ENCODE measurements at places on chromosomes 4 and X. TPM values are rescaled to one million over a fixed set of nuclear protein-coding genes. Genes with fewer than 3 reads are reported as not detected.
A peak's percentile ranks its signal among the peaks of the same experiment; 100 is the strongest.

- DNase-seq = no peak
These were observed 1515.7 kb upstream of the TENM3 start for GRCh38 chr4:180727478-180727877.

DNA sequence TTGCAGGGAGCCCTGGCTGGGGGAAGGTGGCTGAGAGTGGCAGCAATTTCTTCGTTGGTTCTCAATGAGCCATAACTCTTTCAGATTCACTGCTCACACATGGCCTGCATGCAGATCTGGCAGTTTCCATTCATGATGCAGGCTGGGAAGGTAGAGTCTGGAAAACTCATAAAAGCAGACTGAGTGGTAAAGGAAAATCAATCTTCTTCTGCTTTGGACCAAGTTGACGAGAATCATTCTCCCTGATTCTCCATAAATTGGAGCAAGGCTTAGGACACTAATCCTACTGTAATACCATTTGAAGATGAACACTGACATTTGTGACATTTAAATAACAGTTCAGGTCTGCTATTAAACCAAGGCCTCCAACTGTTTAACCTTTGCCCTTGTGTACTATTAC lies 35.3 kb upstream of the HAND2 start:
- DNase-seq = no peak

DNA sequence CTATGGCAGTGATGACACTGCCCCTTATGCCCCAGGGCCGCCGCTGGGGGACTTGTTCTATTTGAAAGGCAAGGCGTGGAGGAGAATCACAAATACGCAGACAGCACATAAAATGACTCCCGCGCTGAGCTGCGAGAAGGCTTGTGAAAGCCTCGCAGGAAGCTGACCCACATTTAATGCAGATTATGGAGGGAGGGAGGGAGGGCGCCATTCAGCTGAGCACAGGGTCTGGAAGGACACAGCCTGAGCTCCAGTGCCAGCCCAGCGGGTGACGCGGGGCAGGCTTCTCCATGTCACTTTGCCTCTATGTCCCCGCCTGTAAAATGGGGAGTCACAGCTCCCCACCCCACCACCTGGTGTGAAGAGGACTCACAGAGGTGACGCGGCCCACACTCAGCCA lies 14.3 kb downstream of the ABLIM2 start:
- DNase-seq = no peak

GRCh38 chr4:120025516-120025915 lies 41.1 kb downstream of the MAD2L1 start:
- DNase-seq = no peak

DNA sequence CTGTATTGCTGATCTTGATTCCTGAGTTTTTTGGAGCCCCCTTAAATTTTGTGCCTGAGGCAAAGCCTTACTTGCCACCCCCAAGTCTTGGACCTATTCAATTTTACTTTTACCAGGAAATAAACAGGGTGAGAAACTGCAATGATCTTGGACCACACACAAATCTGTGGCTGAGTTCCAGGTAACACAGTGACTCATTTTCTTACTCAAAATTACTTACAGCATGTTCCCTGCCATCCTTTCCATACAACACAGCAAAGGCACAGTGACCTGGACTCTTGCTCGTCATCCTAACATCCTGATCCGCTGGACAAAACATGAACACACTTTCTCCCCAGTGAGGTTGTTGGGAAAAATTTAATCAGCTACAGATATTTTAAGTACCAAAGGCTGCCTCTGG lies 60.7 kb upstream of the S100G start:
- no peak for DNase-seq

DNA sequence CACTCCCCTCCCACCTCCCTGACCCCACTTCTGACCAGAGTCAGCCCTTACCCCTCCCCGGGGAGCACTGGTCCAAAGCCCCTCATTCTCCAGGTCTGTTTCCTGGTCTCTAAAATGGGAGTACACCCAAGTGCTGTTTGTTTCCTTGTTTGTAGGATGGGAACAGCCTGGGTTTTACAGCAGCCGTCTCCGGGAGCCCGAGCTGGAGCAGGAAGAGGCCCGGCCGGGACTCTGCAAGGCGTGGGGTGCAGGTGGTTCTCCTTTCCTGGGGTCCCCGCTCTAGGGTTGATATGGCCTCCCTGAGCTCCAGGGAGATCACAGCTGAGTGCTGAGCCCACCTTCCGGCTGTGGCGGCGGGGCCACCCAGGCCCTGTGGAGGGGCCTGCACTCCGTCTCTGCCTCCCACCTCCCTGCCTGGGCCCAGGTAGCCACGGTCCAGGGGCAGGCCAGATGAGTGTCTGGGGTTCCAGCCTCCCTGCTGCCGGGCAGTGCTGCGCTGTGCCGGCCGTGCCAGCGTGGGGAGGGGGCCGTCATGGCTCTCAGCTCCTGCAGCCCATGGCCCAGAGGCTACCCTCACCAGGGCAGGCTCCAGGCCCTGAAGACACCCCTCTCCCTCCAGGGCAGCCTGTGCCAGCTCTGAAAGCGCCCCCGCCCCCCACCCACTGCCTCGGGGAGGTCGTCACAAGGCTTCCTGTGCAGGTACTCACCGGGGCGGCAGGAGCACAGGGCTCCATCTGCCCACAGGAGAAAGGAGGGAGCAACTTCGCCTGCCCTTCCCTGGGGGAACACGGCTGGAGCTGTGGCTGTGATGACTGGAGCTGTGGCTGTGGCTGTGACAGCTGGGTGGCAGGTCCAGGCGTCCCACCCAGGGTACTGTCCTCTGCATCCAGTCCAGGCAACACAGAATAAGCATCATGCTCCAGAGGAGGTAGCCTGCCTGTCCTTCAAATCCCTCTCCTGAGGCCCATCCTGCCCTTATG lies 98.8 kb downstream of the ADRA2C start:
- DNase-seq = no peak

GRCh38 chr4:4418676-4419390 lies 31.9 kb downstream of the NSG1 start:
- DNase-seq = no peak

DNA sequence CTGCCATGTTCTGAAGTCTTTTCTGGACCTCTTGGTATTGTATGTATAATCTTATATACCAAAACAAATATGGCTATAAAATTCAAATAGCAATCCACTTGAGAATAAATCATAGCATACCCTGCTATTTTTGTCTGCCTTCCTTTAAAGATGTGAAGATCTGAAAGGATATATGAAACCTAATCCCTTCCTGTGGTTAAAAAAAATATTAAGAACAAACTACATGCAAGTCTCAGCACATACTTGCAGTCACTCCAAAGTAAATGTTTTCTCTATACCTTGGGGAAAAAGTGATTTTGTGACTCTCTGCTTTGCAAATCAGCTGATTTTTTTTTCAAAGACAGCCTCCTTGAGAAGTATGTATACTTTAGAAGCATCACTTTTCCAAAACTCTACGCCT lies 322.9 kb downstream of the ANKRD50 start:
- DNase-seq = no peak

GRCh38 chr4:85756938-85757337 lies 282.0 kb downstream of the ARHGAP24 start:
- no peak for DNase-seq

DNA sequence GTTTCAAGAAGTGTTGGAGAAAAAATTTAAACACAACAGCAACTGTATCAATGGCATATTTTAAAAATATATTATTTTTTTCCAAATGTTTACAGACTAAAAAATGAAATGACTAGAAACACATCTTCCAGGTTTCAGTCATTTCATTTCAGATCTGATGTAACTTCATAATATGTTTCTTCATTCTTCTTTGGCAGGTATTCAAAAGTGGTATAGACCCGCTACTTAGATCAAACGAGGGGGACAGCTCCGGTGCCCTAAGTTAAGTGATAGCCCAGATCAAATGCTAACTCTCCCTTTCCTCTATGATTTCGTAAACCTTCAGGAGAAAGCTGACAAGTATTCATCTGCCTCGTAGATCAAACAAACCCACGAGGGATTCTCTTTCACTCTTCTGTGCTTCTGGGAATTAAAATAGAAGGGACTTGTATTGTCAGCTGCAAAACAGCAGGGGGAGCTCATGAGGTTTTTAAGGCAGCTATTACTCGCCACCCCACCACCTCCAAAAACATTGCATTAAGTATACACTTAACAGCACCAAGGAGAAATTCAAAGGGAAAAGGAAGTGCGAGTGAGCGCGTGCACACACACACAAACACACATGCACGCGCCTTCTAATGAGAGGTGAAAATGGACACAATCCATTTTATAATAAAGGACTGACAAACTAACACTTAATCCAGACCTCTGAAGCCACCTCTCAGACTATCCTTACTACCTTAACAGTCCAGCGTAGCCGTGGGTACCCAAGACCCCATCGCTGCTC lies 21.4 kb downstream of the HELT start:
- peak; percentile 51 for DNase-seq

DNA sequence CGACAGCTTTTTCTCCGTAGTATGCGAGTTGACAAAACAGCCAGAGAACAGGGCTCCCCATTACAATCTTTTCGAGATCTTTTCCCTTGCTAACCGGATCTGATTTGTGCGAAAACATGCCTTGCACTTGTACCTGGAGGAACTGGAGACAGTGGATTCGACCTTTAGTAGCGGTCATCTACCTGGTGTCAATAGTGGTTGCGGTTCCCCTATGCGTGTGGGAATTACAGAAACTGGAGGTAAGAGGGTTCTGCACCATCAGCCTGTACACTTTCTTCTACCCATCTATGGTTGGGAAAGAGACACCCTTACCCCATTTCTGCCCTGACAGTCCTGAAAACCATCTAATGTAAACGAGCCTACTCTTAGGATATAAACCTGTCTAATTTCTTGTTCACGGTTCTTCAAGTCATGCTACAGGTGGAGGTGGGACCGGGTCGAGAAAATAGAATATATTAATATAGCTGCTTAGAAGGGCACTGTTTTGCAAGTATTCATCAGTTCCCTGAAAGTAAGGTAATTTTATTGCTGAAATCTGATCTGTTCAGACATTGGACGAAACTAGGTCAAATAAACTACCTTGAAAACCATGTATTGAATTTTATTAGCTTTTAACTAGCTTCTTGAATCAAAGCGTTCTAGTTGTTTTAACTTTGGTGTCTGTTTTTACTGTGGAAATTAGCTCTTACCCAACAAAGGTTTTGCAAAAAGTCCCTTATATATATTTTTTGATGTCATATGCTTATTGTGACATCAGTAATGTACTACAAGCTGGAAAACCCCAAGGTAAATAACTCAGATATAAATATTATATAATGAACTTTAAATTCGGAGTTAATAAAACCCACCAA lies 869 bp downstream of the TMEM184C start:
- no peak for DNase-seq

DNA sequence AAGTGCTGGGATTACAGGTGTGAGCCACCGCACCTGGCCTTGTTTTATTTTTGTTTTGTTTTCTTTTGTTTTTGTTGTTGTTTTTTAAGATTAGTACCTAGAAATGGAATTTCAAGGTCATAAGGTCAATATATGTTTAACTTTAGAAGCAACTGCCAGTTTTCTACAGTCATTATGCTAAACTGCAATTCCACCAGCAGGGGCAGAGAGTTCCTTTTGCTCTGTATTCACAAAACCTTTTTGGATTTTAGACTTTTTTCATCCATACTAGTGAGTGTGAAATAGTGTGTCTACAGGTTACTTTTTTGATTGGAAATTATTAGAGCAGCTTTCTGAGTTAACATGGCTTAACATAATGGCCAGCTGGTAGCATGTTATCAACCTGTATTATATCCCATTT lies 580.6 kb downstream of the TRIML1 start:
- no peak for DNase-seq

TRIML1 gene
- total RNA-seq = not detected

UVSSA gene
- total RNA-seq = 9.1 TPM

TLR2 gene
- 0.23 TPM for total RNA-seq

CTAG2 gene
- not detected for total RNA-seq

ITIH6 gene
- not detected for total RNA-seq

MTTP gene
- 12.4 TPM for total RNA-seq

Data from Caki2 (cell line).